RWPE2 (cell line): ENCODE measurements at places on chromosomes 11 and 22.

GRCh38 chr22:35959121-35959800 lies 69.4 kb downstream of the RBFOX2 start:
- DNase-seq = no peak

- DNase-seq = no peak
These were observed 6.8 kb upstream of the LIF start for GRCh38 chr22:30253205-30253852.

DNA sequence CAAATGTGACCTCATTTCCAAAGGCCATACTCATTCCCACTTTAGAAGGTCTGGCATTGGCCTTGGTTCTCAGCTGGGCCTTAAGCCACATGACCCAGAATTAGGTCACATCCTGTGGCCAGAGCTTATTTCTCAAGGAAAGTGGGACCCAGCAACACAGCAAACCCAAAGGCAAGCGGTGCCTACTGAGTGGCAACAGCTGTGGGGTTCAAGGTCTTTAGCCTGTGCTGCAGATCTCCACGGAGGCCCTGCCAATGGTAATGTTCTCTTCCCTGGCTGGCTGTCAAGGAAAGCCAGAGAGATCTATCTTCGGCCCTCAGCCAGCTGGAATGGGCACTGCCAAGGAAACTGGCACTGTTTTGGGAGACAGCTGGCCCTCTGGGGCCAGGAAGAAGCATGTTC lies 41.5 kb upstream of the TP53I11 start:
- no peak for DNase-seq

DNA sequence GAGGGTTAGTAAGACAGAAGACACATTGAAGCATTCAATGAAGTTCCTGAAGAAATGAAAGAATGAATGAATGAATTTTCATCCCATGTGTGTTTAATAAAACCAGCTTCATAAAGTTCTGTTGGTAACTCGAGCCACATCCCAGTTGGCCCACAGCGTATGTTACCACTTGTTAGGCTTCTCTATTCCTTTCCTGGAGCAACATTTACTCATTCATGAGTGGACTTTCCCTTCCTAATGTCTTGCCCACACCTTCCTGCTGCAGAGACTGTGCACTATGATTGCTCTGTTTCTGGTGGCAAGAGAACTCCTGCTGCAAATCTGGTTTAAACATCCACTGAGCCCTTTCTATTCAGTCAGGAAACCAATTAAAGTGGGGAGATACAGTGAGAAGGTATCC lies 7.0 kb downstream of the OR52R1 start:
- no peak for DNase-seq

DNA sequence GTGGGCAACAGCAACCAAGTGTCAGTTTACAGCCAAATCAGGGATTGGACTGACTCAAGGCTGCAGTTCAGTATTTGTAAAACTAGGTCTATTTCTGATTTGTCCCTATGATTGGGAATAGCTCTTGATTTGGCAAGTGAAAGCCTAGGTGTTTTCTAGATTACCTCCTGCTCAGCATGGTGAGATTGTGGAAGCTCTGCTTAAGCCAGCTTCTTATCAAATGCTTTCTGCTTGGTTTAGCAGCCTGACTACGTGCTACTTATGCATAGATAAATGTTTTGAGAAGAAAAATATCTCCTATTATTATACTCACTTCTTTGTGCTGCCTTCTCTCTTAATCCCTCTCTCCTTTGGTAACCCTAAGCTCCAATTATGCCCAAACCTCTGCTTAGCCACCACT lies 86.3 kb upstream of the AMOTL1 start:
- no peak for DNase-seq

- no peak for DNase-seq
These were observed 32.9 kb downstream of the BMAL1 start for GRCh38 chr11:13310443-13310842.

DNA sequence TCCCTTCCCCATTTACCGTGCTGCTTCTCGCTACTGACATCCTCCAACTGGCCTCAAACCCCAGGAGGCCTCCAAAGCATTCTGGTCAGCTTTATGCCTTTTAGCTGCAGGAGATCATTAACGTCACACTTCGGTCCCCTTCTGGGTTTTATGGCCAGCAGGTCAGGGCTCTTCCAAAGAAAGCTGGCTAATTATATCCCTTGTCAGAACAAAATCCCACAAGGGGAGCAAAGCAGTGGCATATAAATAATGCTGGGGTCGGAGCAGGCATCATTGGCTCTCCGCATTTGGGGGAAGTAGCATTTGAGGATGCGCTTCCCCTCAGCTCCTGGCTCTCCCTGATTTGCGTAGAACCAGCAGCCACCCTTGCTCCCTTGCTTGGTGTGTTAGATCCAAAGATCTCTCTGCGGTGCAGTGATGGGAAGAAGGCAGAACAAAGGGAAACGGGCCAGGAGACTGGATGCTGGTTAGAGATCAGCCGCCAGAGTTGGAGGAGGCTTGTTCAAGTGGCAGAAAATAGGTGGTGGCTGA lies 117.4 kb downstream of the DBX1 start:
- DNase-seq = no peak

DNA sequence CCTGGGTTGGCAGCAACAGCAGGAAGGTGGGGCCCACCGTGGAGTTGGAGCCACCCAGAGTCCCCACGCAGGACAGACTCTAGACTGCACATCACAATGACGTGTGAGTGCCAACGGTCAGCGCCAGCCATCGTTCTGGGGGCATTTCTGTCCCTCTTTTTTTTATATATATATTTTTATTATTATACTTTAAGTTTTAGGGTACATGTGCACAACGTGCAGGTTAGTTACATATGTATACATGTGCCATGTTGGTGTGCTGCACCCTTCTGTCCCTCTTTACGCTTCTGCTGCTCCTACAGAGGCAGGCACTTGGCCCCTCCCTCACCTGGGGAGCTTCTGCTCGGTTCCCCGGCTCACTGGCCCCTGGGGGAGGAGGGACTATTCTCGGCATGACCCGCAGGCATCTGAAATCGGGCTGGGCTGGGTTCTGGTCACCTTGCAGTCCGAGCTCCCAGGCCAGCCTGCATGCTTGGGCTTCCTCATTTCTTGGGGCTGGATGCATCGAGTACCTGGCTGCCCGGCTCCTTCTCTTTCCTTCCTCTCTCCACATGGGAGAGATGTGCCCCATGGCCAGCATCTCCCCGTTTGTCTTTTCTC lies 787.4 kb downstream of the TBC1D22A start:
- DNase-seq = no peak

DNA sequence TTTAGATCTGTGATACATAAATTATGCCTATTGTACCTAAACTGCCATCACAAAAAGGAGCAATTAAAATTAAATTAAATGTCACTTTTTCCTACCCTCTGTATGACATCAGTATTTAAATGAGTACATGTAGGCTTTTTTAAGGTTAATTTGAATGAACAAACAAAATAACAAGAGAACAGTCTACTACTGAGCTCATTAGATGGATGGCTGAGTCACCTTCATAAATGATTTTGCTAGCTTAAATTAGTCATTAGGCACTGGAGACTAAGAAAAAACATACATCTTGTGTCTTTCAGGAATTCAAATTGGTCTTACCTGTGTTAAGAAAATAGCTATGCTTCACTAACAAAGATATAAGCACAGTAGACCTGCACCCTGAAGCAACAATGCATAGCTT lies 153.6 kb downstream of the RCN1 start:
- DNase-seq = no peak

DNA sequence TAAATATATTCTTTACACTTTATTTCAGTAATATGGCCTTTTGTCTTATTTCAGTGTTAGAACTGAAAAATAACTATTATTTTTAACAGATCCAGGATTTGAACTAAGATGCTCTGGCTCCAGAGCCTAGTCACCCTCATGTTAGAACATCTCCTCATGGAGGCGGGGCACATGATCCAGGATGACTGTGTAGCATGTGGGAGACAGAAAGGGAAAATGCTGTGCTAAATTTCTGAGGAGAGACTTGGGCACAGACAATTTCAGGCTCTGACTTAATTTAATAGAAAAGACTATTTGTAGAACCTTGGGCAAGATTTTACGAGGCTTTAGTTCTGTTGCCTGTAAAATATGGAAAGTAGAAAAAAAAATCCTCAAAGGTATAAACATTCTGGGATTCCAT lies 24.1 kb downstream of the CTSC start:
- DNase-seq = no peak
